ENCODE measurements at places on chromosomes 7 and 10.

GRCh38 chr10:11528286-11528685, 83.2 kb downstream of the USP6NL start:
- DNase-seq: no peak

DNA sequence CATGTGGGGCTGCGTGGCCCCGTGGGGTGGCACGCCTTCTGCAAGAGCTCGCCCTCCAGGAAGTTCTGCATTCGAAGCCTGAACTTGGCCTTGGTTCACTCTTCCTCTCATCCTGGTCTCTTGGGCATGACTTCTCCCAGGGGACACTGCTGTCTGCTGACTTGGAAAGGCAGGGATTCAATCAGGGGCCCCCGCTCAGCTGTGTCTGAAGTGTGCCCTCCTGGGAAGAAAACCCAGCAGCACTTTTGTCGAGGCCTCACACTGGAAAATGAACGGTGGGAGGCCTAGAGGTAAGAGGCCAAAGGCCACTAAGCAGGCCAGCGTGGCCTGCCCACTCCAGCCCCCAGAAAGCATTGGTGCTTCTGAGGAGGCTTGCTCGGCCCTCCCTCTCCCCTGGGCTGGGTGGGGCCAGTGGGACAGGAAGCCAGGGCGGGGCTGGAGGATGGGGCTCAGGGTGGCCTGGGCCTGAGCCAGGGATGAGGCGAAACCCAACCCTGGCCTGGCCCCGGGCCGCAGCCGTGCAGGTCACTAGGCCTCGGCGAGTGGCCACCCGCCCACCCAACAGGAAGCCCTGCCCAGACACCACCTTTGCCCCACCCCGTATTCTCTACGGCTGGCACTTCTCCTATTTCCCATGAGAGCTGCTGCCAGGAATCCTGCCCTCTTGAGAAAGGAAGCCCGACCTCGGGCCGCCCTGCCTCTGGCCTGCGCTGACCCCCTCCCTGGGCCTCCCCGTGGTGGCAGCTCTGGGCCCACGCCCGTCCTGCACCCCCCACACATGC, 81.1 kb downstream of the ZMIZ1 start:
- peak; percentile 13 for DNase-seq

- no peak for DNase-seq
These were observed 44.6 kb downstream of the UBE2H start for GRCh38 chr7:129908181-129908580.

GRCh38 chr10:85888004-85888403, 478.6 kb downstream of the GRID1 start:
- no peak for DNase-seq

DNA sequence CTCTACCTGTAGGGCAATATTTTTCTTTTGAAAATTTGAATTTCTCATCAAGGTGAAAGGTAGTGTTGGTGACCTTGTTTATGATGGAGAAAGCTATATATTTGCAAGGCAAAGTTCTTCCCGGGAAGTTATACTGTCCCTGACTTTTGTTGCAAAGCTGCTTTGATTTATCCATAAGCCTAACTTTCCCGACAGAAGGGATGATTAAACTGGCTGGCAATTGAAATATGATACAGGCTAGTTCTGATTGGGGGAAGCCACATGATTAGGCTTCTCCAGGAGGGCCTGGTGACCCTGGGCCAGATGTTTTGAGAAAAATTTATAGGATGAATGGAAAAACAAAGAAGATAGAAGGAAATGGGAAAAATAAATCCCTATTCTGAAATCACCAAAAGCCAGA, 215.5 kb downstream of the ACTR3B start:
- no peak for DNase-seq

GRCh38 chr7:19816128-19816527, 42.7 kb upstream of the TMEM196 start:
- no peak for DNase-seq

DNA sequence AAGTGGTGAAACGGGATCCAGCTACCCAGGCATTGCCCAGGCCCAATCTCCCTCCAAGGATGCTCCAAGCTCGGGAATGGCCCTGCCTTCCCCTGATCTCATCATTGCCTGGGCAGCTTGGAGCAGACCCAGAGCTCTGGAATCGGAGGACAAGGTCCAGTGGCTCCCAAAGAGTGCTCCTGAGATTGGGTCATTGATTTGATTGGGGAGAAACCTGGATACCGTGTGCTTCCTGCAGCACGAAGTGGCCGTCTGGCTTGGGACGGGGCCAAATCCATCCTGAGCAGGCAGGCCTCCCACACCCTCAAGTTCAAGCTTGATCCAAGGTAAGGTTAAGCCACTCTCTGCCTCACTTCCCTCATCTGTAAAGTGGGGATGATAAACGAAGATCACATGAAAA, 69.9 kb downstream of the OAT start:
- DNase-seq: no peak

DNA sequence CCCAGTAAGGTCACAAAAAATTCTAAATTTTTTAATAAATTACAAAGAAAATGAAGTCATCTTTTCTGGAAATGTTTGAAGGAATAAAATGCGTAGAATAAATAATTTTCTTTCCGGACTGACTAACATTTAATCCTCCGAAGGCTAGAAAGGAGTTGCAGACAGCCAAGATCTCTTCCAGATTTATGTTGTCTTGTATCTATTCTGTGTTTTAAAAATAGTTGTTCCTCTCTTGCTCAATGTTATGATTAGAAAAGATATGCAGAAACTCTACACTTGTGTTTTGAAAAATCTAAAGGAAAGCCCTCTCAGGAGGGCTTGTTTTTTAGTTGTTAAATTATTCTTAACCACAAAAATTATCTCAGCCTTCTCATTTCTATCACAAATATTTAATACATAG, 70.7 kb downstream of the MACC1 start:
- DNase-seq: no peak

DNA sequence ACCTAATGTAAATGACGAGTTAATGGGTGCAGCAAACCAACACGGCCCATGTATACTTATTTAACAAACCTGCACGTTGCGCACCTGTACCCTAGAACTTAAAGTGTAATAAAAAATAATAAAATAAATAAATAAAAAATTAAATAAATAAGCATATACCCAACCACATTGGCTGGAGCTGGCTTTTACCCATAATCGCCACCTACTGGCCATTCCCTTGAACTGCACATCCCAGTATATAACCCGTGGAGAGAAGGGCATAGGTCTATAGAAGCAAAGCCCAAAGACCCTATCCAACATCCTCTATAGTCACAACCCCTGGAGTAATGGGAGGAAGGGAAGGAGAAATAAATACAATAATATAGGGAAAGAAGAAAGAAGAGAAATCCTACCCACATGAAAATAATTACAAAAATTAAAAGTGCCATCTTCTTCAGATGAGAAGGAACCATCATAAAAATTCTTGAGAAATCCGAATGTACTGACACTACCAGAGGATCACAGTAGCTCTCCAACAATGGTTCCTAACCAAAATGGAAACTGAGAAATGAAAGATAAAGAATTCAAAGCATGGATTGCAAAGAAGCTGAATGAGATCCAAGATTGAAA, 65.6 kb downstream of the TWIST1 start:
- no peak for DNase-seq

GRCh38 chr7:100003711-100004661, 11.4 kb upstream of the ZKSCAN1 start:
- DNase-seq: no peak

DNA sequence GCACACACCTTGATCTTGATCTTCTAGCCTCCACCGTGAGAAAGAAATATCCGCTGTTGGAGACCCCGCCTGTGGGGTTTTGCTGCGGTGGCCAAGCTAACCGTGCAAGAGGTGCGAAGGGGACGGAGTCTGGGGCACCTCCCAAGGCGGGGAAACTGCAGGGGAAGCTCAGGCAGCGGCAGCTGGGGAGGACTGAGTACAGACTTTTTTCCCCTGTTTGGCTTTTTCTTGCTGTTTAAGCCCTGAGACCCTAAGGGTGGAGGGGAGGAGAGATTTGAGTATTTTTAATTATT, 108.0 kb downstream of the DNAJB6 start:
- no peak for DNase-seq

DNA sequence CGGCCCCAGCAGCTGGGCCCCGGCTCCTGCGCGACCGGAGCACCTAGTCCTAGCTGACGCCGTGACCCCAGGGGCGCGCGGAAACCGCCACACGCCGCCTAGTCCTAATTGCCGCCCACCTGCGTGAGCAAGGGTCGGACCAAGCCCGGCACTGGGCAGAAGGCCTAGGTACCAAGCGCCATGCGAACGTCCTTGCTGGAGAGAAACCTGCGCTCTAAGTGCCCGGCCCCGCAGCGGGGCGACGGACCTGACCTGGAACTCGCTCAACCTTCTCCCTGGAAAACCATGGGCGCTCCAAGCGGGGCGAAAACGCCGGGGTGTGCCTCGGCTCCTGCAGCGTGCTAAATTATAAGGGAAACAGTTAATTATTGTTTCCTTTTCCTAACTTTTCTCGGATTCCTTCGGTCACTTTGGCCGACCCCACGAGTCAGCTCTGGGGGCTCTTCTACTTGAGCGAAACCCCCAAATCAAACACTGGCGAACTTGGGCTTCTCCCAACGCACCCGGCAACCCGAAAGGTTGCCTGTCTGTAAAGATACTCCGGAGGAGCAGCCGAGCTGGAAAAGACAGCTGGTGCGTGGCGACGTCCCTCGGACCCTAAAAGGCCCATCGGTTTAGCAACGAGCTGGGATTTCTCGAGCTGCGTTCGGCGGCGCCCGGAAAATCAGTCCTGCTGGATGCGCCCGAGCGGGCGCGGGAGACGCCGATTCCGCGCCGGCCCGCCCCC, 5.3 kb upstream of the EBF3 start:
- DNase-seq: no peak

GRCh38 chr7:96224685-96225084, 97.2 kb downstream of the SLC25A13 start:
- no peak for DNase-seq

GRCh38 chr10:118445535-118445934, 103.4 kb upstream of the FAM204A start:
- no peak for DNase-seq

DNA sequence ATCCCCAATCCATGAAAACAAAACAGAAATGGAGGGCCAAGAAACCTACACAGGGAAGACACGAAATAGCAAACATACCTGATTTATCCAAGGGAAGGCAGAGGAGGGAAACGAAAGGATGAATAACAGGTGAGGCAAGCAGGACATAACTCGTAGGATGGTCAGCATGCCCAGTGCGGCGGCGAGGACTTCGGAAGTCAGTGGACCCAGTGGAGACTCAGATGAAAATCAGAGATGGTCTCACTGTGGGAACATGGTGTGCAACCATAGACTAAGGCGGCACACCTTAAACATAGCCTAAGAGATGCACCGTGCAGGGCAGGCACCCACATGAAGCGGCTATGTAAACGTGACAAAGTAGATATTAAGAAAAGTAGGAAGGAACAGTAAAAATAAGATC, 157.5 kb downstream of the MGMT start:
- no peak for DNase-seq

DNA sequence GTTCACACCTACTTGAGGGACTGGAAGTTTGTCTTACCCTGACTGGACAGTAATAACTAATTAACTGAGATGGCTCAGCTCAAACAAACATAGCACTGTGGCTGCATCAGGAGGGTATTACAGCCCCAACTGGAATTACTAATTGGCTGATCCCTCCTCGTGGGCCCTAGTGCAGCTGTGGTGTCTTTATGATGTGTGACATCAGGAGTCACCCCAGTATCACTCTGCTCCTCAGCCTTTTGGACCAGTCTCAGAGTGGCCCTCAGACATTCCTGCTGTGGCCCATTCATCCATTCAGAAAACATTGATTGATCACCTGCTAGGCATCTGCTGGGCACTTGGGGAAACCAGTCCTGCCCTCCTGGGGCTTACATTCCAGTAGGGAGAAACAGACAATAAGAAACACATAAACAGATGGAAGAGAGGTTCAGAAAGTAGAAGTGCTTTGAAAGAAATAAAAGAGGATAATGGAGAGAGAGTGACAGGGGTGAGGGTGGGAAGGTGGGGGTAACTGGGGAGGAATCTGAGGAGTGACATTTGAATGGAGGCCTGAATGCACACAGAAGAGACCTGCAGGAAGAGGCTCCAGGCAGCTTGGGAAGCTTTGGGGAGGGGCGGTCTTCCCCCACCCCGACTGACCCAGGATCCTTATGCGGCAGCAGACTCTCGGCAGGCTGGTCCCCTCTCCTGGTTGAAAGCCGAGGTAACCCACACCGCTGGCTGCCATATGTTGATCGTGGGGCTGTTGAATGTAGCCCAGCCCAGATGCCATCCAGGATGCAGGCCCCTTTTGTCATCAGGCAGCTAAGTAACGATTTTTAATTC, 113.1 kb downstream of the C10orf105 start:
- DNase-seq: no peak

DNA sequence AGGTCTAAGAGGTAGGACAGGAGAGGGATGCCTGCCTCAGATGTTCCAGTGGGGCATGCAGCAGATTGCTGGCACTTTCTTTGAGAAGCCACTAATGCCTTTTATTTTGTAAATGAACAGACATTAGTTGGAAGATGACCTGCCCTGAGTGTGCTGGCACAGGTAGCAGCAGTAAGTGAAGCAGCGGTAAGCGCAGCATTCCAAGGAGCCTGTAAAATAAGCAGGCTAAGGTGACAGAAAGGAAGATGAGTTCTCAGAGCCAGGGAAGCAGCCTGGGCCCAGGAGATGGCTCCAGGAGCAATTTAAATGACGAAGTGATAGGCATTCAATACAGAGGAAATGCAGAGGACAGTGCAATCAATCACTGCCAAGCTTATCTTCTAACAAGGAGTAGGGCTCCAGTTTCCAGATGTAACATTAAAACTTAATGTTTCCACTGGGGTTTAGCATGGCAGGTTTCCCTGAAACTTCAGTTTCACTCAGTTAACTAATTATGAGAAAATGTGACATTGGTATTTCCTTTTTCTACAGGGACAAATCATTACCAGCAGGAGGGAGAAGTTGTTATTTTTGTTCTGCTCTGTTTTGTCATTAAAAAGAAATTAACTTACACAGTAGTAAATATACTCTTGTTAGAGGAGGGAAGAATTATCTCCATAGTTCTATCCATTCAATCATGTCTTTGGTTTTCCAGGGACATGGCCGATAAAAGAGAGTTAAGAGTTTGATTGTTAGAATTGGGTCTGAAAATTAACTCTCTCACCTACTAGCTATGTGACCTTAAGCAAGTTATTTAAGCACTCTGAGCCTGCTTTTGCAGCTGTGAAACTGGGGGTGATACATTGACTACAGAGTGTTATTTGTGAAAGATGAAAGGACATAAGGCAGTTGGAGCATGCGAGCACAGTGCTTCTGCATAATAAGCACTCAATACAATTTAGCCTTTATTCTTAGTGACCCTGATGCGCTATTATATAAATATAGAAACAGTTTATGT, 96.6 kb upstream of the PTN start:
- no peak for DNase-seq
